Lower leg skin (tissue), 4 donors: ENCODE measurements at places on chromosomes 11 and 22.

GRCh38 chr11:1959786-1960185, 12.7 kb downstream of the MRPL23 start:
- DNase-seq: peak; percentile 37

- DNase-seq: no peak
Measured at GRCh38 chr22:17882162-17882561, 107.9 kb upstream of the BID start.

- DNase-seq: no peak
Measured at GRCh38 chr11:101100601-101101000, 29.0 kb downstream of the PGR start.

DNA sequence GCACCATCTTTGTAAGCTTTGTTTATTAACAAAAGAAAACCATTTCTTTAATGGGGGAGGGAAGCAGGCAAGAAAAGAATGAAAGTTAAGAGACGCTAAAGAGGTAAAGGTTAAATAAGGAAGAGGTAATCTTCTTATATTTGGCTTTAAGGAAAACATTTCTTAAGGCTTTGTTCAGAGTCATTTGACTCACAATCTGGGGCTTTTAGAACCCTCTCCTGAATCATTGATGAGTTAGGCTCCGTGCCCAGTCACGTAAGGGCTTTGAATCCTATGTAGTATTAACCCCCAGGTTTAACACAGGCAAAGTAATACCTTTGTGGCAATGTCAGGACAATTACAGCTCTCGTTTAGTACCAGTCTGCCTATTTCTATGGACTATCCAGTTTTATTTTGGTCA, 26.1 kb downstream of the MADD start:
- DNase-seq: no peak

DNA sequence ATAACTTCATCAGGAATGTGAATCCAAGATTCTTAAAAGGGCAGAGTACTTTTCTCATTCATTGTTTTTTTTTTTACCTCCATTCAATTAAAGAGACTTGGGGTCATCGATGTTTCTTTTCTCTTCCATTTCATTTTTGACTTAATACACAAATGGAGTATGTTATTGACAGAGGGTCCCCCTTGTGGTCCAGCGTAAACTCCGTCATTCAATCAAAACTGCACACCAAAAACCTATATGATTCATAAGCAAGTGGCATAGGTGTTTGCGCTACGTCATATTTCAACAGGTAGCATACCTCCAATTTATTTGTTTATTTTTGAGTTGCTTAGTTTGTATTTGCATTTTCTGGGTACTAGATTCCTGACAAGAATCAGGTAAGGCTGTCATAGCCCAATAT, 12.7 kb upstream of the FOLH1 start:
- no peak for DNase-seq
